ENCODE measurements at places on chromosomes 6 and 20.

DNA sequence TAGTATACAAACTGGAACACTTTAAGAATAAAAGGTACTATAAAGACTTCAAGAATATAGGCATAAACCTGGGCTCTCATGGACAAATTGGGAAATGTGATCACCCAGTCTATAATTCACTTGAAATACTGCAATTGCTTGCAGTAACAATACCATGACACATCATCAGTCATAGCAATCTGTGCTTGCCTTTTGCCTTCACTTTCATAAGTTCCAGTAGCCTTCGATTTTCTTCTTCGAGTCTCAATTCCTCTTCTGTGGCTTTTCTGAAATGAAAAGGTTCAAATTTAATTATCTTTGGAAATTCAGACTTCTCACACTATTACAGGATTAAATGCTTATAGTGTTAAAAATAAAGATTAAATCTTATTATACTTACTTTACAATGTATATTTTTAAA, 96.3 kb upstream of the ZBTB24 start:
- no peak for DNase-seq

GRCh38 chr20:50138479-50139393, 14.8 kb downstream of the PEDS1 start:
- no peak for DNase-seq

GRCh38 chr20:44901974-44902373, 7.9 kb upstream of the PABPC1L start:
- DNase-seq = no peak

DNA sequence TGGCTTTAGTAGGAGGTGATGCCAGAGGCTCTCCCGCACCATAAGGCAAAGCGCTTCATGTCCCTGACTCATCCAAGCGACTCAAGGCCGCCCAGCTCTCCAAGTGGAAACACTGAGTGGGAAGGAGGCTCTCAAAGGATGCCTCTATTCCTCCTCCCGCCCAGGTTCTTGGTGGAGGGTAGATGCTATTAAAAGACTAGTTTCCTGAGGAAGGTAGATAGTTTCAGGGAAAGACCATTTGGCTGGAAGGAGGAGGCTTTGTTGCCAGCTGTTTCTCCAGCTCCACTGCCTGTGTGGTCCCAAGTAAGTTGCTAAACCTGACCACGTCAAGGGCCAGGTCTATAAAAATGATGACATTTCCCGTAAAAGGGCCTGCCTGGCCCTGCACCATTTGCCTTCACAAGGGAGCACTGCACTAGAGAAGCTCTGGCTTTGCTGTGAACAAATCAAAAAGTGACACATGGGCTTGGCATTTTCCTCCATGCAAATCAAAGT, 48.2 kb downstream of the GMDS start:
- no peak for DNase-seq

- DNase-seq = no peak
These were observed 195.7 kb upstream of the MAN1A1 start for GRCh38 chr6:119545245-119545644.

DNA sequence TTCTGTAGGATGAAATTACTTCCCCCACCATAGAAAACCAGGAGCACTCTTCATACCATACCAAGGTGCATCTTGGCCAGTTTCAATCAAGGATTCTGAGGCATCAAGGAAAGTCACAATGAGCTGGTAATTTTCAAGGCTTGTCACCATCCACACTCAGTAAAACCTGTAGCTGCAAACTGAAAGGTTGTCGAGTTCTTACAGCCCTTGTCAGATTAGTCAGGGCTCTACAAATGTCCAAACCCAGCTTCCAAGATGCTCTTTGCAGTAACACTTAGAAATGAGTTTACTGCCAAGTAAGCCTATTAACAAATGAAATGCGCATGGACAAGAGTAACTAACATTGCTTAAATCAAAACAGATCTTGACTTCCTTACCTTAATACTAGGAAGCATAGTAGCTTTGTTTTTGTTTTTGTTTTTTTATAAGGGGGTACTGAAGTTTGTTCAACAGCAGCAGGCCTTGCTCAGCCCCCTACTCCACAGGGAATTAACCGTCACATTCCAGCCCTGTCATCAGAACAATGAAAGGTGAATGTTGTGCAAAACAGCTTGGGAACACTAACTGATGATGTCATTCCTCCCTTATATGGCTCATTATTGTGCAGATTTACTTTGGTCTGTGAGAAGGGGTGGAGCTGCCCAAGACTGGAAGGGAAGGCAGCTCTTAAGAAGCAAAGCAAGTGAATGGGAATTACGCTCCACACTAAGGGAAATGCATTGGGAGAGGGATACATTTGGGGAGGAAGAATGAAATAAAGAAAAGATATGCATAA, 49.9 kb upstream of the TMEM30A start:
- DNase-seq = no peak

GRCh38 chr6:43540507-43540906, 23.6 kb downstream of the POLR1C start:
- no peak for DNase-seq

- DNase-seq = peak; percentile 91
These were observed 88.0 kb downstream of the FAM217A start for GRCh38 chr6:3990692-3991491.

DNA sequence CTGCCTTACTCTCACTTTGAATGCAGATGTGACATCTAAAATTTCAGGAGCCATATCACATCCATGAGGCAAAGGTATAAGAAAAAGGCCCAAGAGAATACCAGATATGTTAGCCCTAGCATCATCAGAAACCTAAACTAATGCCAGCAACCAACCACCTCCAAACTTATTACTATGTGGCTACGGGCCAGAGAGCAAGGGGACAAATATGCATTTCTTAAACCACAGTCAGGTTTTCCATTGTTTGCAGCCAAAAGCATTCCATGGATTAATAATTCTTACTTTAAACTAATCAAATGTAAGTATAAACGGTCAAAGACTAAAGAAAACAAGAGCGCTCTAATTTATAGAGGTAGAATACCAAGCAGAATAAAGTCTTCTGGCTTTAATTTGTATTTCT, 84.7 kb downstream of the TASP1 start:
- no peak for DNase-seq

- DNase-seq = no peak
These were observed 557.3 kb upstream of the CDH4 start for GRCh38 chr20:60694763-60695162.

GRCh38 chr20:24952376-24953208, 3.5 kb downstream of the CST7 start:
- no peak for DNase-seq

GRCh38 chr6:43579171-43579570, 3.2 kb downstream of the POLH start:
- no peak for DNase-seq

- no peak for DNase-seq
These were observed 2.4 kb downstream of the PHF3 start for GRCh38 chr6:63637865-63638445.

GRCh38 chr20:32526541-32526940, 58.6 kb downstream of the NOL4L start:
- no peak for DNase-seq

GRCh38 chr6:56188429-56188828, 59.0 kb downstream of the COL21A1 start:
- DNase-seq = no peak

GRCh38 chr6:148513145-148514071, 170.8 kb downstream of the SASH1 start:
- no peak for DNase-seq

DNA sequence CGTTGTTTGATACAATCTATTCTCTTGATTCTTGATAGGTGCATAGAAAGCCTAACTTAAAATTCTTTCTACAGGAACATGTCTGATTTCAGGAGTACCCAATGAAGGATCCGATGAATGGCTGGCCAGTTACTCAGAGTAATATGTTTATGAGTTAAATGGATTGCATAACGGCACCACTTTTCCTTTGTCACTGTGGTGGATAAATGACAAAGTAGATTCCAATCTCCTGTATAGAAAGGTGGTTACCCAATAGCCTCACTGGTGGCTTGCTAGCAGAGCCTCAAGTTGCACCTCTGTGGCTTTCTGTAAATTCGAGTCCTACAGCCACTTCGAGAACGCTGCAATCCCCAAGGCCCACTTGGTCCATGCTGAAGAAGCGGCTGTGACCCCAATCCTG, 28.4 kb downstream of the LHFPL5 start:
- no peak for DNase-seq

- no peak for DNase-seq
These were observed 96.8 kb upstream of the NHSL1 start for GRCh38 chr6:138596126-138596525.

- DNase-seq = peak; percentile 73
These were observed 613 bp upstream of the DLL1 start for GRCh38 chr6:170291271-170292110.

DNA sequence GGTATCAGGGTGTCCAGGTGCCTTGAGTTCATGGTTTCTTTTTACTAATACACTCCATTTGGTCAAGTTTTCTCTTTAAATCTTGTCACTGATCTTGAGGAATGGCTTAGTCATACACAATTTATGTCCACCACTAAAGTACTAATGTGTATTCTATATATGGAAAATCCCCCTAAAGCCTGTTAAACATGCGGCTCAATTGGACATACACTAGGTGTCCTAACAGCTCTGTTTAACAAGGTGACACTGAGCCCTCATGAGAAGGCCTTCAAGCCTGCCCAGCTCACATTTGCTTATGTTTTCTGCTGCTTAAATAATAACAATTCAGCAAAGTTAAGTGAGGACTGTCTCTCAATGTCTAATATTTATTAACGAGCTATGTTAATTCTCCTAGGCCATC, 31.5 kb downstream of the PDE7B start:
- no peak for DNase-seq

GRCh38 chr6:170179616-170180324, 111.1 kb downstream of the DLL1 start:
- DNase-seq = peak; percentile 19

DNA sequence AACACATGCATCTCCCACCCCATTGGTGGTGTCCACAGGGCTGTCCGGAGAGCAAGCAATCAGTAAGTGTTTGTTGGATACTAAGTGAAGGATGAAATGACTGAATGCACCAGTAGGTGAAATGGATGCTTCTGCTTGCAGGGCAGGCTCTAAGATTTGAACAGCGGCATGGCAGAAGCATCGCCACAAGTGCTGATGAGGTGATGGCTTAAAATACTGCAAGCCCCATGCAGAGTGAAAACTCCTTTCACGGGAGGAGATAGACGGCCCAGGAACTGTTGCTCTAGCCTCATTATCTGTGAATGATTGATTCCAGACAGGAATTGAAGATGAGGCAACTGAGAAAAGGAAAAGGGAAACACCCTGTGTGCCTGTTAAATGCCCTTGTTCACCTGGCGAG, 158.9 kb downstream of the LY86 start:
- DNase-seq = no peak

- no peak for DNase-seq
These were observed 5.4 kb upstream of the FBXO30 start for GRCh38 chr6:145819994-145820393.

- DNase-seq = no peak
These were observed 11.2 kb downstream of the TFEB start for GRCh38 chr6:41724228-41724580.

GRCh38 chr20:50285376-50286173, 94.9 kb downstream of the CEBPB start:
- DNase-seq = no peak

DNA sequence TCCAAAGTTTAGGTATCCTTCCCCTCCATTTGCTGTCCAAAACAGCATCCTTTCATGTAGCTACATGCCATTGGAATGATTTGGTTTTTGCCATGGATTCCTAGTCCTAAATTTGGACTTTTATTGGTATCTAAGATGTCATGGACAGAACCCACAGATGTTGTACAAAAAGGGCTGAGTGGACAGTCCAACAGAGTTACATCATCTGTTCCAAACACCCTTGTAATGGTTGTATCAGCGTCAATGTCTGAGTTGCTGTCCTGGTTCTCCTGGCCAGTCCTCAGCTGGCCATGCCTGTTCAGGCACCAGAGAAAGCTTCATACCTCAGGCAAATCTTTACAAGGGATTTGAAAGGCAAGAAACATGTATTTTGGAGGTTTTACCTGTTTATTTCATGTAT, 191.3 kb downstream of the ESR1 start:
- no peak for DNase-seq

GRCh38 chr20:38671186-38671585, 53.1 kb upstream of the SLC32A1 start:
- DNase-seq = no peak

DNA sequence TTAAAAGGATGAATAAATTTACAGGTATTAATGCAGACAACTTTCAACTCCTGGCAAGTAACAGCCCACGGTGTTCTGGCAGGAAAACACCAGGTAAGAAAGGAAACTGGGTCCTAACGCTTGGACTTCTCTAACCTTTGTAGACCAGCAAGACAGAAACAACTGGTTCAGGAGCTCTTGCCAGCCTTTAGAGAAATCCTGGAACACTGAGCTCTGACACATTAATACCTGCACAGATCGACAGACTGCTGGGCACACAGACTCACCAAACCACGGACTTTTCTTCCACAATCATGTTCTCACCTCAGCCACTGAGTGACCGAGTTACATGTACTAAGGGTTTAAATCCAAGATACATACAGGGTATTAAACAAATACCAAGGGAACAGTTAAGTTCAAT, 36.3 kb downstream of the GRIK2 start:
- no peak for DNase-seq

- no peak for DNase-seq
These were observed 140.1 kb upstream of the GMDS start for GRCh38 chr6:2385471-2385983.

DNA sequence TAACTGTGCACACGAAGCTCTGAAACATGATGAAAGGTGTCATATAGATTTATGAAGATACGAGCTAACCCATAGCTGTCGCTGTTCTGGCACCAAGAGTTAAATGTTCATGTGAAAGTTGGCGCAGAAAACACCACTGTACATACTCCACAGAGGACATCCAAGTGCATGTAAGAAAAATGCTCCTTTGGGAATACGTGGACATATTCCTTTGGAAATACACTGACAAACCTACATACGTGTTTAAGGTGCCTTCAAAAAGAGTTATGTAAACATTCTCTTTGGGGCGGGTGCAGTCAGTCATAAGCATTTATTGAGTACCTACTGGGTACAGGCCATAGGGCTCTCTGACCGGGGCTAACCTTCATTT, 723 bp upstream of the ARID1B start:
- no peak for DNase-seq

DNA sequence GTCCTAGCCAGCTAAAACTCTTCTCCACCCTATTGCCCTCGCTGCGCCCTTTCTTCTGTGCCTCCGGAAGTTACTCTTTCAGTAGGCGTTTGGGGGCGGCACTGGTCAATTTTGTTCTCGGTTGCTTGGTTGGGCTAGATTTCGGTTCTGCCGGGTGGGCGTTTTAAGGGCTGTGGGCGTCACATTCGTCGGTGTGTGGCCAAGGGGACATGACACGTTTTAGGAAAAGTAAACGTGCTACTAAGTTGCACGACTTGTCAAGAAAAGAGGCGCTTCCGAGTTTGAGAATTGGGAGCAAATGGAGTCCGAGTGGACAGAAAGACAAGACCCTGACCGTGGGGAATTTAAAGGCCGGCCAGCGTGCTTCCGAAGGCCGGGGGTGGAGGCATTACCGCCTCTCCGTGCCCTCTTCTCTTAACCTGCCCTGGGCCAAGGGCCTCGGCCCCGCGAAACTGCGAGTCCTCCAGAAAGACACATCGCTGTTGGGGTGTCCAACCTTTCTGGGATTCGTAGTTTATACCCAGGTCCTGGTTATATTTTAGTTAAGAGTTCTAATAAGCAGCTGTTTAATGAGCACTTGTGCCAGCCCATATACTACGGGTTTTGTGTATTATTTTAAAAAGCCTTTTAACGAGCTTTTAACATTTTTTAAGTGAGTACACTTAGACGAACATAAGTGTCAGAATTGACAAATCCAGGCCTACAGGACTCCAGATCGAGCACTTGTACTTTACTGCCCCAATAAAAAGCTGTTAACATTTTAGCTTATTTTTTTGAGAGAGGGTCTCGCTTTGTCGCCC, 664 bp upstream of the BAG6 start:
- DNase-seq = no peak
